ENCODE measurements at places on chromosomes 3 and 15. TPM values are rescaled to one million over a fixed set of nuclear protein-coding genes. Genes with fewer than 3 reads are reported as not detected.

The MAGI1 gene
- 28.1 TPM for total RNA-seq

The RNU6-1 gene
- total RNA-seq: not detected

DNA sequence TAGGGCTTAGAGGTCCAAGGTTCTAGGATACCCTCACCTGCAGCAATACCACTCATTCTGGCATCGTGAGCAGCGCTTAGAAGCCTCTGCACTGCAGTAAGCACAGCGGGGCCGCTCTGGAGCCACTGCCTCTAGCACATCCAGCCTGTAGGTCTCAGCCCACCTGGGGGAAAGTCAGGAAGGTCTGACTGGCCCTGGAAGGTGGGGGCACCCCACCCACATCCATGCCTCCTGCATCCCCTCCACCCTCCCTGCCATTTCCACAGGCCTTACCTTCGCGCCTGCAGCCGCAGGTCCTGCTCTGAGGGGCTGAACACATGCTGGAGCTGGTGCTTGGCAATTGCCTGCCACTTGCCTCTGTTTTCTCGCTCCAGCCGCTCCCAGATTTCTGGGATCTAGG is 901 bp upstream of the RASSF1 start:
- no peak for DNase-seq

GRCh38 chr3:196202516-196202970 is 8.7 kb downstream of the ZDHHC19 start:
- no peak for DNase-seq
